ENCODE measurements at places on chromosomes 12 and 14.
A peak's percentile ranks its signal among the peaks of the same experiment; 100 is the strongest.

GRCh38 chr14:58887931-58888330 is 250.2 kb downstream of the DACT1 start:
- no peak overlapping the region for H3K27ac ChIP-seq
- H3K27me3 ChIP-seq, result no peaks in the 10 kb centered on the region
- H3K36me3 ChIP-seq, result no peaks in the 10 kb centered on the region
- no peak for DNase-seq
- H3K4me1 ChIP-seq, result no peaks in the 10 kb centered on the region

GRCh38 chr14:105591052-105591451 is 64.7 kb downstream of the TMEM121 start:
- H3K27ac ChIP-seq, result no peak overlapping the region
- H3K4me3 ChIP-seq, result no peak overlapping the region
- no peak for DNase-seq
- H3K4me1 ChIP-seq, result no peaks in the 10 kb centered on the region

GRCh38 chr12:92530706-92531105 is 172.1 kb upstream of the PLEKHG7 start:
- no peak overlapping the region for H3K4me3 ChIP-seq
- H3K27me3 ChIP-seq, result no peaks in the 10 kb centered on the region
- no peak for DNase-seq
- H3K27ac ChIP-seq, result no peak overlapping the region
- H3K4me1 ChIP-seq, result peaks cover 14% of the 10 kb centered on the region

DNA sequence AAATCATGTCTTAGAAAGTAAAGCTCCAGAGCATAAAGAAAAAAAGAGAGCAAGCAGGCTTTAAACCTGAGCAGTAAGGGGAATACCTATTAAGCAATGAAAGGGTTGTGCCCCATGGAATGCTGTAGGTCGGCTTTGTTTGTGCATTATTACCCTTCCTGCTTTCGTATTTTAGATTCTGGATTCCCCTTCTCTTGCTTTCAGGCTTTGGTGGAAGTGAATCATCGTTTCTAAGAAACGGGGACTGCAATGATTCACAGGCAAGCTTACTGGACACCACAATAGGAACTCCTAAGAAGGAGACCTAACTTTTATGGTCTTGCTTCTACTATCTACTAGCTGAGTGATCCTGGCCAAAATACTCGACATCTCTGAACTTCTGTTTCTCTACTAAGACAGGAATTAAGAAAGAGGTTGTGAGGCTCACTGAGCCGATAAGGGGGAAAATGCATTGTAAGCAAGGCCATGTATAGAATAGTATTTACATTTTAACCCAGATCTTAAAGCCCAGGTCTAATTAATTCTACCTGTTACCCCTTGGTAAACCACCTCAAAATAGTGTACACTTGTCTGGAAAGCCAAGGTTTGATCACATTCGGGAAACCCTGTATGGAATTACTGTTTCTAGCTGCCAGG is 1.2 kb upstream of the BMAL2 start:
- H3K4me3 ChIP-seq, result peak overlapping the region; percentile 77
- peak; percentile 44 for DNase-seq
- peaks cover 49% of the 10 kb centered on the region for H3K4me1 ChIP-seq
- H3K27me3 ChIP-seq, result peaks cover 29% of the 10 kb centered on the region
- H3K27ac ChIP-seq, result peak overlapping the region; percentile 84
- peaks cover 4% of the 10 kb centered on the region for H3K36me3 ChIP-seq

DNA sequence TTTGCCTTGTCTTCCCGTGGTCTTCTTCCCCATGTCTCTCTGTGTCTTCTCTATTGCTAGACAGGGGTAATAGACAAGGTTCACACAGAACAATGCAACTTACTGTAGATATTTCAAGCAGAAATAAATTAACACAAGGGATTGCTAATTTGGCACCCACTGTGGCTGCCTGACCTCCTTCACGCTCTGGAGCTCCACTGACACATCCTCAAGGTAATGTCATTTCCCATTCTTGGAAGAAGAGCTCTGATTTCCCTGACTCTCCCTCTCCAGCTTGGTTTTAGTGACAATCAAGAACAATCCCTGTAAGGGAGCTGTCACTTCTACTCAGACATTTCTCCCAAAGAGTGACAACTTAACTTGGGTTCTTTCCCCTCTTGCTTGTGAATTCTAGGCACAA is 105.4 kb upstream of the NAP1L1 start:
- H3K4me3 ChIP-seq, result no peak overlapping the region
- H3K4me1 ChIP-seq, result no peaks in the 10 kb centered on the region
- DNase-seq, result no peak
- H3K36me3 ChIP-seq, result no peaks in the 10 kb centered on the region

DNA sequence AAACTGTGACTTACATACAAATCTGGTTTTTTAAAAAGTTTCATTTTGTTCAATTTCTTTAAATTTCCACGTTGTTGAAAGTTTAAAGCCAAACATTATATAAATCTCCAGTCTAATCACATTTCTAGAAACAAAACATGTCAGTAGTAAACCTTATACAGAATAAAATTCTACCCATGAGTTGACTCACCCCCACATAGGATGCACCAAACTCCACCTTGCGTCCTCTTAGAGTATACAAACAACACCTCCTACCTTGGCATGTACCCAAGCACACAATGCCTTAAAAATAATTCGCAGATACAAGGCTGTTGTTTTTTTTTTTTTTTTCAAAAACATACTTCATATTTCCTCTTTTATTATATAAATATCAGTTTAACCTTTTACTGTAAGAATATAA is 3.3 kb downstream of the FBXL14 start:
- H3K4me3 ChIP-seq, result peak overlapping the region; percentile 68
- H3K27ac ChIP-seq, result peak overlapping the region; percentile 52
- DNase-seq, result peak; percentile 35
- peaks cover 17% of the 10 kb centered on the region for H3K36me3 ChIP-seq
- peaks cover 47% of the 10 kb centered on the region for H3K4me1 ChIP-seq

GRCh38 chr12:68780731-68781130 is 27.2 kb upstream of the MDM2 start:
- no peak overlapping the region for H3K4me3 ChIP-seq
- no peaks in the 10 kb centered on the region for H3K27me3 ChIP-seq
- no peaks in the 10 kb centered on the region for H3K36me3 ChIP-seq
- H3K4me1 ChIP-seq, result no peaks in the 10 kb centered on the region
- no peak overlapping the region for H3K27ac ChIP-seq
- no peak for DNase-seq

GRCh38 chr14:105256292-105256960 is 8.1 kb downstream of the BTBD6 start:
- no peak overlapping the region for H3K4me3 ChIP-seq
- no peaks in the 10 kb centered on the region for H3K36me3 ChIP-seq

DNA sequence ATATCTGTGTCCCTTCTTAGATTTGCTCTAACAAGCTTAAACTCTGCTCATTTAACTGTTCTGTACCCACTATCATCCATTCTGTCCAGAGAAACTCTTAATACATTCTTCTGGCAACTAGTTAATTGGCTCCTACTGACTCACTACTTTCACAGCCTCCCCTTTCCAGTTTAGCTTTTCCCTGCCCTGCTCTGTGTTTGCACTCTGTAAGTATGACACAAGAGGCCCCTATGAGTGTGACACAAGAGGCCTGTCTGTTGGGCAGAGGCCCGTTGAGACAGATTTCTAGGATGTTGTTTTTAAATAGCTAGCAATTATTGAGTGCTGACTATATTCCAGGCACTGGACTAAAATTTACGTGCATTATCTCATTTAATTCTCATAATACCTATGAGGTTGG is 246.0 kb upstream of the DAAM1 start:
- peaks cover 2% of the 10 kb centered on the region for H3K27me3 ChIP-seq
- H3K27ac ChIP-seq, result no peak overlapping the region
- no peak overlapping the region for H3K4me3 ChIP-seq
- DNase-seq, result no peak
- H3K36me3 ChIP-seq, result no peaks in the 10 kb centered on the region

DNA sequence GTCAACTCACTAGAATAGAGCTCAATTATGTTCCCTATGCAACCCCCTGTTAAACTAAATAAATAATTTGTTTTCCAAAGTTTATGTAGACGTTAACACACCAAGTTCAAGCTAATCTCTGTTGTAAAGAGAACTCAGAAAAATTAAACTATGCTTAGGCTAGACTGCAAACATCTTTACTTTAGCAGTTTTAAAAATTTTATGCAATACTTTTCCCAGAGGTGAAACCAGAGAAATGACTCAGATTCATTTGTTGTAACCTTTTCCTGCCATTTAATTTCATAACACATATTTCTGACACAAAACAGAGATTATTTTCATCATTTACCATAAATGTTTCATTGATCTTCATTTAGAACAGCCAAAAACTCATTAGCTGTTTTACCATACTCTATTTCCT is 27.4 kb downstream of the ABCC9 start:
- DNase-seq, result no peak
- H3K27ac ChIP-seq, result no peak overlapping the region
- no peaks in the 10 kb centered on the region for H3K36me3 ChIP-seq
- no peaks in the 10 kb centered on the region for H3K4me1 ChIP-seq
- H3K27me3 ChIP-seq, result peaks cover 7% of the 10 kb centered on the region
- H3K4me3 ChIP-seq, result no peak overlapping the region

- peaks cover 13% of the 10 kb centered on the region for H3K36me3 ChIP-seq
- DNase-seq, result no peak
- H3K4me3 ChIP-seq, result no peak overlapping the region
- H3K27me3 ChIP-seq, result no peaks in the 10 kb centered on the region
- H3K4me1 ChIP-seq, result no peaks in the 10 kb centered on the region
Measured at GRCh38 chr12:45183246-45183645, 32.6 kb upstream of the ANO6 start.

GRCh38 chr14:103535081-103535890 is 6.3 kb downstream of the TRMT61A start:
- no peak overlapping the region for H3K4me3 ChIP-seq
- H3K27me3 ChIP-seq, result no peaks in the 10 kb centered on the region
- H3K4me1 ChIP-seq, result peaks cover 14% of the 10 kb centered on the region

DNA sequence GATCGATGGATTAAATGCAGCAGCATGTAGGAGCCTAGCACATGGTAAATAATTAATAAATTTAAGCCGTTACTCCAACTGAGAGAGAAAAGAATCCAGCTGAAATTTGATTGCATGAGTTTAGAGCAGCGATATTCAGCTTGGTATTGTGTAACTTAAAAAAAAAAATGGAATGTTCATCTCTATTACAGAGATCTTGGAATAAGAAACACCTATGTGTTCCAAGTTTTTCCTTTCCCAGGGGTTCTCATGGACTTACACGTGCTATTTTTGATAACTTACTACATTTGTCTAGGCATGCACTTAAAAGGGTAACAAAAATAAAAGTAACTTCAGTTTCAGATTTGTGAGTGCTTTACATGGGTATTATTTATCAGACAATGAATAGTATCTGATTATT is 122.8 kb downstream of the RASSF9 start:
- no peak overlapping the region for H3K27ac ChIP-seq
- no peak for DNase-seq
- no peaks in the 10 kb centered on the region for H3K4me1 ChIP-seq
- H3K4me3 ChIP-seq, result no peak overlapping the region
- no peaks in the 10 kb centered on the region for H3K36me3 ChIP-seq

- H3K4me1 ChIP-seq, result no peaks in the 10 kb centered on the region
- H3K27me3 ChIP-seq, result peaks cover 31% of the 10 kb centered on the region
- DNase-seq, result no peak
- no peaks in the 10 kb centered on the region for H3K36me3 ChIP-seq
Measured at GRCh38 chr14:100895411-100895810, 8.1 kb downstream of the RTL1 start.

DNA sequence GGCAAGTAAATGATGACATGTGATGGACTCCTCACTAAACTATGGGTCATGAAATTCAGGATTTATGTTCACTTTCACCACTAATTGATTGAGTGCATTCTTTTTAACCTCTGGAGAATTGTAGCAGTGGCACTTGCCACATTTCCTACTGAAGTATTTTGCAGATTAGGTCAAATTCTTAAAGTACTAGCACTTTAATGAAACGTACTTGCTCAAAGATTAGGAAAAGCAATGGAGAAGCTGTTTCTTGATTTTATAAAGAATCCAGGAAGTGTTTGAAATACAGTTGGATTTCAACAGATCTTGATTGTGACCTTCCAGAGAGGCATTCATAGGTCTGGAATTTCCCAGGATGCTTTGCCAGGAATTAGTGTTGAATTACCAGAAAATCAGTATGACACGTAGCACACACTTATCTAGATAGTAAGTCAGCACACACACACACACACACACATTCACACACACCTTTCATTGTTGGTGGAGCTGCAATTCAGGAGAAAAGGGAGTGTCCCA is 162.6 kb downstream of the MYRFL start:
- no peak for DNase-seq
- no peaks in the 10 kb centered on the region for H3K36me3 ChIP-seq
- no peaks in the 10 kb centered on the region for H3K27me3 ChIP-seq
- no peaks in the 10 kb centered on the region for H3K4me1 ChIP-seq
- H3K4me3 ChIP-seq, result no peak overlapping the region
- no peak overlapping the region for H3K27ac ChIP-seq

GRCh38 chr14:104731320-104732294 is 7.6 kb downstream of the ADSS1 start:
- H3K4me1 ChIP-seq, result no peaks in the 10 kb centered on the region
- DNase-seq, result no peak
- H3K36me3 ChIP-seq, result no peaks in the 10 kb centered on the region
- H3K27ac ChIP-seq, result no peak overlapping the region
- H3K4me3 ChIP-seq, result no peak overlapping the region

DNA sequence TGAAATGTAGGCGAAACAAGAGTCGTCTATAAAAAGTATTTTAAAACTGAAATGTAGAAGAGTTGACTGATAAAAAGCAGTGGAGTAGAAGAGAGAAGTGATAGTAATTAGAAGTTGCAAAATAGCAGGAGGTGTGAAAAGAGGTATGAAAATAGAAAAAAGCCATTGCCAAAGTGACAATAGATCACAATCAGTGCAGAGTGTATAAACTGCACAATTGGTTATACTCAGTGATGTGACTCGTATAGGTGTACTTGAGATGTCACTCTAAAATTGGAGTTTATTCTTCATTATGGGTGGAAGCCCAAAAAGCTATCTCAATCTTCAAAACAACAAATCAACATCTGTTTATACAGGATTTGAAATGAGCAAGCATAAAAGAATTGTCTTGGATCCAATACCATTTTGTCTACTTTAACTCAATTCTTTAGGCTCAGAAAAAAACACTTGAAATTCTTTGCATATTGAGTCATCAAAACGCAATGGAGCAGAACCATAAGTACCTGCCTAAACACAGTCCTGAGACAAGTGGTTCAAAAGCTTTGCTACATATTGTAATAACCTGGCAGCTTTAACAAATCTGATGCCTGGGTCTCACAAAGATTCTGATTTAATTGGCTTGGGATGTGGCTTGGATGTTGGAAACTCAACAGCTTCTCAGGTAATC is 8.8 kb downstream of the IKBIP start:
- H3K4me3 ChIP-seq, result no peak overlapping the region
- peaks cover 10% of the 10 kb centered on the region for H3K36me3 ChIP-seq
- no peak overlapping the region for H3K27ac ChIP-seq

GRCh38 chr12:116165036-116165425 is 112.5 kb downstream of the MED13L start:
- H3K27me3 ChIP-seq, result no peaks in the 10 kb centered on the region
- no peaks in the 10 kb centered on the region for H3K36me3 ChIP-seq
- DNase-seq, result no peak

Data from activated CD4-positive, alpha-beta memory T cell treated with anti-CD3 and anti-CD28 coated beads for 36 hours (primary cell).